ELR (cell line): ENCODE measurements at places on chromosomes 11 and 22.

- no peak for DNase-seq
Observed at GRCh38 chr11:2904153-2905052, 18.8 kb upstream of the CDKN1C start.

- no peak for DNase-seq
Observed at GRCh38 chr11:75478783-75479596, 46.0 kb upstream of the KLHL35 start.

DNA sequence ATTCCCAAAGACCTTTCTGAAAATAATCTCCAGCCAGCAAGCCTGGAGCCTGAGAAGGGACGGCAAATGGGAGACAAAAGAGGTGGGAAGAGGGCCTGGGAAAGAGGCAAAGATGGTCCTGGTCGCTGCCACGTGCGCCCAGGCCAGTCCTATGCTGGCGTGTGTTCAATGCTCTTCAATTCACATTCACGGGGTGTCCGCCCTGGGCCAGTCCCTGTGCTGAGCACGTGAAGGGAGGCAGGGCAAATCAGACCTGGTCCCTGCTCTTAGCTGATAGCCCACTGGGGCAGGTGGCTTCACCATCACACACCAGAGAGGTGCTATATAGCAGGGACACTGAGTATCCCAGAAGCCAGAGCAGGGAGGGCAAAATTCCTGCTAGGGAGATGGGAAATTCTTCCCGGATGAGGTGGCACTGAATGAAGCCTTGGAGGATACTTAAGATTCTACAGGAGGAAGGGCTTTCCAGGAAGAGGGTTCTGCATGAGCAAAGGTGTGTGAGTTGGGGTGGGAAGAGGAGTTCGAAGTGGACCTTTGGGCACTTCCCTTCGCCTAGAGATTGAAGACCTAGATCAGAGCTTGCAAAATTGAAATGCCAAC lies 148.2 kb downstream of the CHST1 start:
- no peak for DNase-seq

GRCh38 chr11:7967097-7967496 lies 1.9 kb upstream of the NLRP10 start:
- peak; percentile 10 for DNase-seq

DNA sequence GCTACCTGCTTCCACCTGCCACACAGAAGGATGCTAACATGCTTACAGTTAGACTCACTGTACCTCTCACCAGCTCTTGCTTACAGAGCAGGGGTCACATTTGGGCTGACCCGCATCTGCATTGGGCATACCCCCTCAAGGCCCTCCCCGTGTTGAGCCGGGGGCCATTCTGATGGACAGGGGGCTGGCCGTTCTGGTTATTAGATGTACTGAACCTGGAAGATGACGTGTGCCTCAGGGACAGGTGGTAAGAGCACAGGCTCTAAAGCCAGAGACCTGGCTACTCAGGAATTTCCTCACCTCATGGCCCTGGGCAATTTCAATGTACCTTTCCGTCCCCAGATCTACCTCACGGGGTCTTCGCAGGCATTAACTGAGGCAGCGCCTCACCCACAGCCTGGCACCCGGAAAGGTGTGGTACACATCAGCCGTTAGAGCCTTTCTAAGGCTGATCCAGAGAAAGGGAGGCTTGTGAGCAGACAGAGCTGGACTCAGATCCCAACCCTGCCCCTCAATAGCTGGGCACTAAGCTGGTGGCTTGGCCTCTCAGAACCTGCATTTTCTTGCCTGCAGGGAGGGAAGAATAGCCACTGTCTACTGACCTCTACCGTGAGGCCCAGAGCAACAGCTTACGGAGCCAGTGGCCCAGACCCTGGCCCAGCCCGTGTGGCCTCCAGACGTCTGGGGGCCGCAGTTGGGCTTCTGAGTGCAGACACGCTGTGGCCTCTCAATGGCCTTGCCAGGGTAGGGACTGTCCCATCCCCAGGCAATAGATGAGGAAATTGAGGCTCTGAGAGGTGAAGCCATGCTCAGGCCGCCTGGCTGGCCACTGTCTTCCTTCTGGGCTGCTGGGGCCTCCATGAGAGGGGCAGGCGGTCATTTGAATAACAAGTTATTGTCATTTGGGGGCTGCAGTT lies 100.6 kb downstream of the MORC2 start:
- DNase-seq, result no peak

DNA sequence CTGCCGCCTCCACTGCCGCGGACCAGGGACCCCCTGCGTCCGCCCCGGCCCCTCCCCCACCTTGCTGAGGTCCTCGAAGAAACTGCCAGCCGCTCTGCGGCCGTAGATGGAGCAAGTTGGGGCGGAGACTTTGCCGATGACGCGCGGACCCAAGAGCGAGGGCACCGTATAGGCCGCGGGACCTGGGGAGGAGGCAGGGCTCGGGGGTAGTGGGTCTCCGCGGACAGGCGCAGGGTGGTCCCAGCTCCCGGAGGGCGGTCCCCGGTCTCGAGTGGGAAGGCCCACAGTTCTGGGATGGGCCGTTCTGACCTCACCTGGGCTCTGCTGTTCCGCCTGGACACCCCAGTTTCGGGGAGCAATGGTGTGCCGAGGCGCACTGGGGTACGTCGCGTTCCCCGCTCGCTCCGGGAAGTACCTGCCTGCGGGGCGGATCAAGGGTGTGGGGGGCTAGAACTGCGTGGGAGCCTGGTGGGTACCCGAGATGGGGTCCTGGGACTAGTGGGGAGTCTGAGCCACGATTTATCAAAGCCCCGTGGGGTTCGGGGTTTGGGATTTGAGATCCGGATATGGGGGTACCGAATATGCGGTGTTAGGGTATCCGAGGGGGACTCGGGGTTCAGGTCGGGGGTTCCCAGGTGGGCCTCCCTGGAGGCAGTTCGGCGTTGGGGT lies 1.2 kb upstream of the TYMP start:
- peak; percentile 73 for DNase-seq

- no peak for DNase-seq
Observed at GRCh38 chr11:69866648-69867047, 47.4 kb upstream of the FGF3 start.

GRCh38 chr22:20926243-20926642 lies 9.0 kb downstream of the CRKL start:
- no peak for DNase-seq

GRCh38 chr11:59053387-59053786 lies 32.7 kb upstream of the GLYATL1B start:
- DNase-seq, result peak; percentile 56

GRCh38 chr11:578276-579035 lies 2.2 kb downstream of the PHRF1 start:
- DNase-seq, result no peak

- DNase-seq, result peak; percentile 58
Observed at GRCh38 chr11:70367071-70367470, 31.3 kb upstream of the CTTN start.

- DNase-seq, result no peak
Observed at GRCh38 chr11:78952890-78953289, 378.2 kb upstream of the NARS2 start.

DNA sequence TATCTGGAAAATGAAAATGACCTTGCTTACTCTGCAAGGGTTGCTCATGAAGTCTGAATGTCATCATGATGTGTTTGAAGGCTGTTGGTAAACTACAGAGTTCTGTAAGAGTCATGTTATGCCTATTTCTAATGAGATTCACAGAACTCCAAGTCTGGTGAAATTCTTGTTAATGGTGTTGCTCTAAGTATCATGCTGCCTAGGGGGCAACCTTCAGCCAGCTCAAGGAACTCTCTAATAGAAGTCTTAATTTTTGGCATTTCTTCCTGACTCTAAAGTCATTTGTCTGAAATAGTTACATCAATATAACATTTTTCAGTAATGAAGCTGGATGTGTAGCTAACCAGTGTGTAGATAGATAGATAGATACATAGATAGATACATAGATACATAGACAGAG lies 302.8 kb downstream of the FAT3 start:
- DNase-seq, result no peak

DNA sequence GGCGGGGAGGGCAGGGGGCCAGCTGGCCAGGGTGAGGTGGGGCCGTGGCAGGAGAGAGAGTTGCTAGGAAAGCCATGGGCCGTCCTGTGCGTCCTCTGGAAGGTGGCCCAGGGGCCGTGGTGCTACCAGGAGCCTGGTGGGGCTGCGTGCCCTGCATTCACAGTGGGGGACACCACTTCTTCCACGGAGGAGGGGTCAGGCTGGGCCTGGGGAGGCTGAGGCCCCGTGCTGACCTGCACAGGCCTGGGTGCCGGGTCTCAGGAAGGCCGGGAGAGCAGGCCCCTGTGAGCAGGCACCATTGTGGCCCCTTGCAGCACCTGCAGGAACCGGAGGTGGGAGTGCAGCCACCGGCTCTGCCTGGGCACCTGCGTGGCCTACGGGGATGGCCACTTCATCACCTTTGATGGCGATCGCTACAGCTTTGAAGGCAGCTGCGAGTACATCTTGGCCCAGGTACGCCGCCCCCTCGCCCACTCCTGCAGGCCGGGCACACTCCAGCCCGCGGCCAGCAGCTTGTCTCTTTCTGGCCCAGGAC lies 12.0 kb downstream of the MUC5B start:
- no peak for DNase-seq

- no peak for DNase-seq
Observed at GRCh38 chr11:134592391-134592990, 180.4 kb upstream of the B3GAT1 start.

GRCh38 chr11:122732342-122733315 lies 77.1 kb downstream of the UBASH3B start:
- DNase-seq, result no peak

- peak; percentile 6 for DNase-seq
Observed at GRCh38 chr11:121104312-121104762, 3.3 kb downstream of the TECTA start.

- no peak for DNase-seq
Observed at GRCh38 chr11:72229925-72230763, 5.6 kb downstream of the INPPL1 start.

- DNase-seq, result peak; percentile 67
Observed at GRCh38 chr22:36331912-36332622, 55.7 kb downstream of the MYH9 start.

DNA sequence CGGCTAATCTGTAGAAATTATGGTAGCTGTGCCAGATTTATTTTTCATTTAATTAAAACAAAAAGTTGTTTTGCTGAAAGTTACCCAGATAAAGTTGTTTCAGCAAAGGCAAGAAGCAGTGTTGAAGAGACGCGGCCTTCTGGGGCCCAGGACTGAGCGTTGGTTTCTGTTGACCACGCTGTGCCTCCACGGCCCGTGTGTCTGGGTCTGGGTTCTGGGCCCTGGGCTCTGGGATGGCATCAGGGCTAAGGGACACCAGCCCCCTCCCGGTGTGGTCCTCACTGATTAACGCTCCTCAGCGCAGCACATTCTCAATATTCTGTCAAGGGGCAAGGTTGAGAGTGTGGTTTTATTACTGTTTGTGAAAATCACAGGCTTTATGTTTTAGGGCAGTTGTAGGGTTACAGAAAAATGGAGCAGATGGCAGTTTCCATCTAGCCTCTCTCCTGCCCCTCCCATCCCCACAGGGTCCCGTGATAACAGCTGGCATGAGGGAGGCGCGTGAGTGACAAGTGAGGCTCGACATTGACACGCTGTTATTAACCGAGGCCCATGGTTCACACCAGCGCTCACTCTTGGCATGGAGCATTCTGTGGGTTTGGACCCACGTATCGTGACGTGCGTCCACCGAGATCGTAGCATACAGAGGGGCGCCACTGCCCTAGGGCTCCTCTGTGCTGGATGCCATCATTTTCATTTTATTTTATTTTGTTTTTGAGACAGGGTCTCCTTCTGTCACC lies 1231.4 kb downstream of the BRD1 start:
- DNase-seq, result no peak

GRCh38 chr11:102345904-102346303 lies 1.1 kb upstream of the BIRC2 start:
- peak; percentile 93 for DNase-seq

DNA sequence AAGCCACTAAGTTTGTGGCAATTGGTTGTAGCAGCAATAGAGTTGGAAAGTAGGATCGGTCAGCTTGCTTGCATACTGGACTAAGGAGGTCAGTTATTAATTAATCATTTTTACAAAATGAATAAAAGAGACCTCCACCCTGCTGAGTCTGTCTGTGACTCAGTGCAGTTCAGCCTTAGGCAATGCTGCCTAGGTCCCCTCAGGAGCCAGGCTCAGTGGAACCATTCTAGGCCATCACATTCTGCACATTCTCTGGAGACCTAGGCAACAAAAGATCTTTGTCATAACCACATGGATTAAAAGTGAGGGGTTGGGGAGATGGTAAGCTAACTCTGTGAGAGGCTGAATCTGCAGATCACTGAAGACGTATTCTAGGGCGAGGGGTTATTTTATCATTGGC lies 178.7 kb upstream of the CADM1 start:
- DNase-seq, result no peak

- DNase-seq, result no peak
Observed at GRCh38 chr22:37274380-37274862, 7.9 kb upstream of the CYTH4 start.

GRCh38 chr22:23233084-23233531 lies 52.8 kb downstream of the BCR start:
- DNase-seq, result peak; percentile 35

DNA sequence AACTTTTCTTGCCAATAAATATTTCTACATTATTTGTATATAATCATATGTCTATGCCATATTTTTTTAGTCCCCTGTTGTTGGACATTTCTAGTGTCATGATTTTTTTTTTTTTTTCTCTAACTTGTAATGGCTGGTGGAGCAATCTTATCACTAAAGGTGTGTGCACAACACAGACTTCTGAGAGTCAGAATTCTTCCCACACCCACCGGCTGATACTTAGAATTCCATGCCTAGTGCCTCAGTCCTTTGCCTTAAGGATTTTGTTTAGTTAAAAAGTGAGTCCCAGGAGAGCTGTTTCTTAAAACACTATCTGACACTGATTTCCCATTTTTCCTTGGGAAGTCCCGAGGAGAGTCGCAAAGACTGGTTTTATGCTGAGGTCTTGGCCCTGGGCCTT lies 87.7 kb upstream of the BARX2 start:
- no peak for DNase-seq

GRCh38 chr11:134647066-134647743 lies 235.2 kb upstream of the B3GAT1 start:
- DNase-seq, result no peak

- DNase-seq, result no peak
Observed at GRCh38 chr11:45907911-45908370, 870 bp upstream of the FREY1 start.

GRCh38 chr22:25878933-25879332 lies 136.9 kb downstream of the MYO18B start:
- no peak for DNase-seq

- peak; percentile 44 for DNase-seq
Observed at GRCh38 chr11:94934846-94935245, 38.5 kb downstream of the CWC15 start.

GRCh38 chr11:1744891-1745700 lies 5.3 kb downstream of the IFITM10 start:
- no peak for DNase-seq

DNA sequence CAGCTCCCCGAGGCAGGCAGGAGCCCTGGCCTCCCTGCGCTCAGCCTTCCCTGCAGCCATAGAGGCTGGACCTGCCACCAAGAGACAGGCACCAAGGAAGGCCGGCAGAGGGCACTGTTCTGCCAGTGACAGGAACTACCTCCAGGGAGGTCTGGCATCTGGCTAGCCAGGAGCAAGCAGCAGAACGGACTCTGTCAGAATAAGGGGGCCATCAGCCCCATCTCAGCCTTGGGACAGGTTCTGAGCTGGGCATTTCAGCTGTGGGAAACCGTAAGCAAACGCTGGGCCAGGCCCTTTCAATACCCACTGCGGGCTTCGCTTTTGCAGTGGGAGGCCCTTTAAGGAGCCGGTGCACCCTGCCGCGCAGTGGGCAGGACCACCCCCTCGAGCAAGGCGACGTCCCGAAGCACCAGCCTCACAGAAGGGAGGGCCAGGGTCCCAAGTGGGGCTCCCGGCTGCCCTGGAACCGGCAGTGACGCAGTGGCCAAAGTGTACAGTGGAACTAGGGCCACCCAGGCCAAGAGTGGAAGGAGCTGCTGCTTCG lies 18.2 kb downstream of the IFT27 start:
- DNase-seq, result peak; percentile 75

GRCh38 chr11:133516845-133517244 lies 15.5 kb downstream of the OPCML start:
- no peak for DNase-seq
